Left ventricle myocardium superior (tissue), 1 donor: ENCODE measurements at places on chromosomes 16 and 17. TPM values are rescaled to one million over a fixed set of nuclear protein-coding genes. Genes with fewer than 3 reads are reported as not detected.

DNA sequence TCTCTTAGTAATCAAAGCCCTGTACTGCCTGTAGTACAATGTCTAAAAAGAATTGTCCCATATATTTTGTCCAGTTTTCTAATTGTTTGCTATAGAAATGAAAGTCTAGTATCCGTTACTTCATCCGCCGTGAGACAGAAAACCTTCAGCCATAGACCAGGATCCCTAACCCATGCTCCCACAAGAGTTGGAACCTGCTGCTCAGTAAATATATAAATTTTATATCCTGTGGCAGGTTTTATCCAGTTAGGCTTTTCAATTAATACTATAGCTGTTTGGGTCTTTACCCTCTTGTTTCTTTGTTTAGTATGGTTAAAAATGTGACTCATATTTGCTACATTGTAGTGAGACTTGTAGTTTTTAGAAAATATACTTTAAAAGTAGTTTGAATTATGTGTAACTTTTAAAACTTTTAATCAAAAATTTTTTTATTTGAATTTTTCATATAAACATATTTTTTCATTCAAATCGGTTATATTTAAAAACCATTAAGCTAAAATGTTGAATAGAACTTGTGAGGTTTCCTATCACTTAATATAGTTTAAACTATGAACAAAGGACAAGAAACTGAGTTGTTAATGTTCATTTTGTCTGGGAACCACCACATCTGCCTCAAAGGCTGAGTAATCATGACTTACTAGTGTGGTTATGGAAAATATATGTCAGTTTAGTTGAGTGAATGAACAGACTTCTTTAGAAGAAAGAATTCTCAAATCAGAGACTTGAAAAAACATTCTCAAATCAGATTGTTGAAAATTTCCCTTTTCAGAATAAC is 54.8 kb downstream of the VMP1 start:
- DNase-seq = no peak

The KRTAP1-5 gene
- total RNA-seq = not detected

- DNase-seq = no peak
Measured at GRCh38 chr17:30235386-30236296, at the start of gene SLC6A4. TSS of gene SLC6A4 (minus strand) at chr17:30235697. CDS start at chr17:30221958, 13,739 bp downstream.

- DNase-seq = no peak
Measured at GRCh38 chr16:25143928-25144327, 32.4 kb downstream of the LCMT1 start.
